ENCODE measurements at places on chromosomes 3 and 15. TPM values are rescaled to one million over a fixed set of nuclear protein-coding genes. Genes with fewer than 3 reads are reported as not detected.

GRCh38 chr3:127860211-127860696 is 37.9 kb upstream of the MGLL start:
- no peak for DNase-seq

GRCh38 chr15:39999538-40000200 is 39.3 kb downstream of the SRP14 start:
- DNase-seq, result no peak

- DNase-seq, result no peak
Observed at GRCh38 chr3:89314454-89315098, 207.2 kb downstream of the EPHA3 start.

Gene PAQR5
- not detected for total RNA-seq

Gene SH2D7
- not detected for total RNA-seq
